ENCODE measurements at places on chromosomes 4 and X.

- DNase-seq: no peak
Measured at GRCh38 chr4:889516-889915, 42.6 kb downstream of the GAK start.

DNA sequence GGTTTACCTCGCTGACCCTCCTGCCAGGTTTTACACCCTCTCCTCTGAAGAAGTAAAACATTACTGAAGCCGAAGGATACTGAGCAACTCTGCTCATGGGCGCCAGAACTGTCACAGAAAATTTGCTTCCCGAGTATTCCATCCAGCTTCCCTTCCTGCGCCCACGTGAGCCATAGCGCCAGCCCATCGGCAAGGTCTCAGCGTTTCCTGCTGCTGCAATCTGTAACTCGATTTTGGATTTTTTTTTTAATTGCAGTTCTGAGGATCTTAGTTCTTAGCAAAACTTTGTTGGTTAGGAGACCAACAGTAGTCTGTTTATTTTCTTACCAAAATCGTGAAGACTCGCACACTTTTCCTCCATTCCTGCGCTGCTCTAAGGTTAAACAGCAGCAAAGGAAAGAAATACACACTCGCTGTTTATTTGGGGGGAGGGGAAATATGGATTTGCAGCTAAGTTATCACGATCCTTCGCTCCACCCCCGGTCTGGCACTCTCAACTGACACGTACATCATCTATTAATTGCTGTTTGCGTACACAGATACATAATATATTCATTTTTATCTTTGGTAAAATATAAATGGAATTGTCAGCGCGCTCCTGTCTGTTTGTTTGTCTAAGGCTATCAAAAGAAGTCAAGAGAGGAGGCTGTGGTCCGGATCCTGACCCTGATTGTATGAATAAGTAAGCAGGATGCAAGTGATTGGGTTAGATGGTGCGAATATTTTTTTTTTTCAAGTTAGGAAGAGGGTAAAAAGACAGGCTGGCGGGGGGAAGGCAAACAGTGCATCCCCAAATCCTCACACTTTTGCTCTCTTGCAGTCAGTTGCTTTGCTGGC, at the start of gene TLL1:
Gene TLL1 (plus strand): TSS at position 777 of the 837 bp plus-strand sequence. CDS start 668 bp downstream, outside the sequence.
- peak; percentile 63 for DNase-seq

DNA sequence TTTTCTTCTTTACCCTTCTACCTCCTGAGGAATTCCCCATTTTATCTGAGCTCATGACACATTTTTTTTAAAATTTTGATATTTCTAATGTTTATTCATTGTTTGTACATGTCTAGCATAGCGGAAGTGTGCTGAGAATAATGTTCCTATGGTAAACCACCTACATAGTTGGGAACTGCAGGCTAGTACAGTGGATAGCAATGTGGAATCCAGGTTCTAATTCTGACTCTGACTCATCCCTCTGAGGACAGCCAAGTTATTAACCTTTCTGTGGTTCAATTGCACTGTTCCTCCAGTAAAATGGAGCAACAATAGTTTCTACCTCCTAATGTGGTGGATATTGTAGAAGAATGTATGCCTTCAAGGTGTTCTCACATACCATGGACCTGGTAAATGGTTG, 20.6 kb upstream of the APELA start:
- no peak for DNase-seq

- peak; percentile 16 for DNase-seq
Measured at GRCh38 chr4:17577665-17578481, 875 bp downstream of the LAP3 start.

DNA sequence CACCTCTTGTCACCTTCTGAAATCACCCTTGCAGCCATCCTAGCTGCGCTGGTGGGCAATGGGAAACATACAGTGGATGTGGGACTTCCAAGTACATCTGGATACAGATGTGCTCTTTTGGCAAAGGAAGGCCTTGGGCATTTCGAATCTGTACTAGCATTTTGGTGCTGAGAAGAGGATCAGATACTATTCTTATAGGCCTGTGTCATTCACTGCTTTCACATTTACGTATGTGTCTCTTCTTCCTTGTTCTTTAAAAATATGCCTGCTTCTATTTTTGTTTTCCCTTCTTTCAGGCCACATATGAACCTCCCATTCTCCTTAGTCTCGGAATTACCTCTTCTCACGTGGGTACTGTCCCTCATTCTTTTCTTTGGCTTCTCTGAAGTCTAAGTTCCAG, 53.1 kb downstream of the EFNB1 start:
- DNase-seq: no peak

All from COR-L47 (cell line).